ENCODE measurements at places on chromosomes 6 and 20. TPM values are rescaled to one million over a fixed set of nuclear protein-coding genes. Genes with fewer than 3 reads are reported as not detected.

DNA sequence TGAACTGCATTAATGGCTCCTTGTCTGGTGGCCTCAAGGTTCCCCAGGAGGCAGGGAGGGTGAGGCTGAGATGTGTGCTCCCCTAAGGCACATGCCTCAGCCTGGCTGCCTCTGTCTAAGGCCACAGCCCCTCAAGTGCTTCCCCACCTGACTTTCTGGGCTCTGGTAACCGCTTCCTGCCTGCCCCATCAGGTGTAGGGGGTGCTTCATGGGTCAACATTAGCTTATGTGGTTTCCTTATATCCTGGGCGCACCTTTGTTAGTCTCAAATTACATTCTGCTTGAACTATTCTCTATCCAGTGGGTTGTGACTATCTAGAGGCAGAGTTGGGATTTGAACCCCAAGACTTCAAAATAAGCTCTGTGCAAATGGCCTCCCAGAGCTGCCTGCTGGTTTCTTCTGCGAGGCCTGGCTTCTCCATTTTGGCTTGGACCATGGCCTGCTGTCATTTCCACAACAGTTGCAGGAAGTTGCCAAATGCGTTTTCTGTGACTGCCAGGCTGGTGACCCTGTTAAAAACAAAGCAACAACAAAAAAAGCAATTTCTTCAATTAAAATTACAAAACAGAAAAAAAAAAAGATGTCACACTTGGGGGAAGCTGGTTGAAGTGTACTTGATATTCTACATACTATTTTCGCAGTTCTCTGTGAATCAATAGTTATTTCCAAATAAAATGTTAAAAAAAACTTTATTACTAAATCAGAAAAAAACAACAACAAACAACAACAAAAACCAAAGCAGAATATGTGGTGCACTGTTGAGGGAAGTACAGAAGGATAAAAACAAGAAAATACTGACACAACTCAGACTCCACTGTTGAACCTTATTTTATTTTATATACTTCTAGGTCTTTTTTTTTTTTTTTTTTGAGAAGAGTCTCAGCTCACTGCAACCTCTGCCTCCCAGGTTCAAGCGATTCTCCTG lies 20.0 kb upstream of the ZNFX1 start:
- peak; percentile 77 for DNase-seq

DNA sequence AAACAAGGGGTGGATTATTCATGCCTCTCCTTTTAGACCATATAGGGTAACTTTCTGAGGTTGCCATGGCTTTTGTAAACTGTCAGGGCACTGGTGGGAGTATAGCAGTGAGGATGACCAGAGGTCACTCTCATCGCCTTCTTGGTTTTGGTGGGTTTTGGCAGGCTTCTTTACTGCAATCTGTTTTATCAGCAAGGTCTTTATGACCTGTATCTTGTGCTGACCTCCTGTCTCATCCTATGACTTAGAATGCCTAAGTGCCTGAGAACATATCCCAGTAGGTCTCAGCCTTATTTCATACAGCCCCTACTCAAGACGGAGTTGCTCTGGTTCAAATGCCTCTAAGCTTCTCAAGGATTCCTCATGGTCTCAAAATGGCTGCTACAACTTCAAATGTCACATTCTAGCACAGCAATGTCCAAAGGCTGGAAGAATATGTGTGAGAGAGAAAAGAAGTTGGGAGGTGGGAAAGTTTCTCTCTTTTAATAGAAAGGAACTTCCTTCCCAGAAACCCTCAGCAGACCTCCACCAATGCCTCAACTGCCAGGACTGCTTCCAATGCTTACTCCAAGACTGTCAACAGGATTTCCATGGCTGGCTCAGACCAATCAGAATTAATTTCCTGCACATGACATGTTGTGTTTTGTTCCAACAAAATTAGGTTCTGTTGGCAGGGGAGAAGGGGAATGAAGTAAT lies 46.6 kb upstream of the SLC9A8 start:
- no peak for DNase-seq

BPI gene
- total RNA-seq, result not detected

DNA sequence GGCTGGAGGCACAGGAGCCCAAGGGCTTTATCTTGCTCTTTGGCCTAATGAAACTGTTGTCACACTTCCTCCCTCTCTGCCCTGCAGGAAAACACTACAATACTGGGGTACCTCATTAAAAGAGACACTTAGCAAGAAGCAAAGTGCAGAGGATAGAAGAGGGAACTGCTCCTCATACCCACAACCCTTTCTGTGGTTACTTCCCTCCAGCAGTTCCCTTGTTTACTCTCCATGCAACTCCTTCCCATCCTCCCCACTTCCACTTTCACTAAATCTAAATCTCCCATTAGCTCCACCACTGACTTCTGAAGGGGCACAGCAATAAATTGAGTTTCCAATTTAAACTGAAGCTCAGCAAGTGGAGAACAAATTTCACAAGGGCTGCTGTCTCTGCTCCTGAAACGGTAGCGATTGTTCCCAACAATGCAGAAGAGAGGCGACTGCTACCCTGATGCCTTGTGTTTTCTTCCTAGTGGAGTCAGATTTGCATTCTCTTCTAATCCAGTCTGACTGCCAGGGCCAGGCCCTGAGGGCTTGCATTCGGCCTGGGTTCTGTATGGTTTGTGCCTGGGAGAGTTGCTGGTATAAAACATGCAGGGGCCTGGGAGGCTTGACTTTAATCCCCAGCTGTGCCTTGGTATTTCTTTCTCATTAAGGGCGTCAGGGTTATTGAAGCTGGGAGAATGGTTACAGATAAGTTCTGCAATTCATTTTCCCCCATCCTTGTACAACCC lies 454.7 kb downstream of the TFAP2B start:
- DNase-seq, result no peak

- DNase-seq, result no peak
Observed at GRCh38 chr6:153816366-153816765, 222.7 kb upstream of the OPRM1 start.

- DNase-seq, result no peak
Observed at GRCh38 chr6:137193256-137194070, 20.0 kb upstream of the IL22RA2 start.

DNA sequence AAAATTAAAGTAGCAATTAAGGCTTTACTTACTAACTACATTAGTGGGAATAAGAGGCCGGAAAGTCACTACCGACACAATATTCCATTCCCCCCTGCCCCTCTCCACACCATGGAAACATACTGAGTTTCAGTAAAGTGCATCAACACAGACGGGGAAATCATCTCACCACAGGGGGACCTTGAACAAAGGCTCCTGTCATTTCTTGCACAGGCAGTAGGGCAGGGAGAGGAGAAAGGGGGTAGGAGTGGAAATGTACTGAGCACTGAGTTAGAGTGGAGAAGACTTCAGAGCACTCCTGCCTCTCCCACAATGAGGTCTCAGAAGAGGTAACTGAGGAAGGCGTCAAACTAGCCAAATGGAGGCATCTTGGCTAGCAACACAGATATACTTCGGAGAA lies 1426.9 kb upstream of the EYS start:
- no peak for DNase-seq

ZNF165 gene
- total RNA-seq, result 0.61 TPM

DNA sequence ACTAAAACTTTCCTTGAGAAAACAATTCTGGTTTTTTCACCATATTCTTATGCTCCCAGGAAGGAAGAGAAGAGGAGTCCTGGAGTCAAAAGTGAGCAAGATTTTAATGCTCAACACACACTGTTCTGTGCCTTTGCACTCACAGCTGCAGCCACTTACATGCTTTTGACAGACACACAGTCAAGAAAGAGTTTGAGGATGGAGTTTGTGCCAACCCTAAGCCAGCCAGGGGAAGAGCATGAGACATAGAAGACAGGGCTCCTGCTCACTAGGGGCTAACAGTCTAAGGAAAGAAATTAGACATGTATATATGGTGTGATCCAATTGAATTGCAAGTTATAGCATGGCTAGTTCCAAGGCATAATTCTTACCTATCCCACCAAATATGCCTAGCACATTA lies 37.1 kb upstream of the IL17A start:
- DNase-seq, result no peak

DNA sequence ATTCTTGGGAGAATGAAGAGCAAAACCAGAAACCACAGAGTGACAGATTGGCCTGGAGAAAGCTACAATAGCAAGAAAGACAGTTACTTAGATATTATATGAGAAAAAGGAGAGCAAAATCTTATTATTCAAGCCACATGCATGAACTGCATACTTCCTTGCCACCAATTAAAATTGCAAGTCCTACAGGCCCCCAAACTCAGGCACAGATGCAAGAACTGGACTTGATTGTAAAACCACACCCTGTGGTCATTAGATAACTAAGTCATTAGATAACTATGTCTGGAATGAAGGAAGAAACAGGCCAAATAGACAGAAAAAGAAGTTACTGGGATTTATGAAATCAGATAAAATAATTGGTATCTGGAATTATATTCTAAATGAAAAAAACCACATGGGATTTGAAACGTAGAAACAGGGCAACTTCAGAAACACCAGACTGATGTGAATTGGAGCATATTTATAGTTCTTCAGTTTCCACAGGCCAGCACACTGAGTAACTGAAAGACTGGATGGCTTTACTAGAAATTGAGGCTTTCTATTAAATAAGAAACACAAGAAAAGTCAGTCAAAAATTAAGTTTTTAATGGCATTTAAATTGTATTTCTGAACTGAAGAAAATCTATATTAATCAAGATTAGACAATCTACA lies 49.4 kb upstream of the CARMIL1 start:
- no peak for DNase-seq

KIAA1755 gene
- total RNA-seq, result not detected

- no peak for DNase-seq
Observed at GRCh38 chr20:32052090-32052777, at the start of gene HCK. Gene HCK (plus strand): TSS chr20:32052242.

Data from activated CD8-positive, alpha-beta memory T cell treated with anti-CD3 and anti-CD28 coated beads, Interleukin-2, amount 10 ng/mL, durations not matched to agents 7 days and 5 days (primary cell).